ENCODE measurements at places on chromosomes 16 and 17.

- DNase-seq, result no peak
Observed at GRCh38 chr16:86995456-86995855, 321.7 kb downstream of the C16orf95 start.

DNA sequence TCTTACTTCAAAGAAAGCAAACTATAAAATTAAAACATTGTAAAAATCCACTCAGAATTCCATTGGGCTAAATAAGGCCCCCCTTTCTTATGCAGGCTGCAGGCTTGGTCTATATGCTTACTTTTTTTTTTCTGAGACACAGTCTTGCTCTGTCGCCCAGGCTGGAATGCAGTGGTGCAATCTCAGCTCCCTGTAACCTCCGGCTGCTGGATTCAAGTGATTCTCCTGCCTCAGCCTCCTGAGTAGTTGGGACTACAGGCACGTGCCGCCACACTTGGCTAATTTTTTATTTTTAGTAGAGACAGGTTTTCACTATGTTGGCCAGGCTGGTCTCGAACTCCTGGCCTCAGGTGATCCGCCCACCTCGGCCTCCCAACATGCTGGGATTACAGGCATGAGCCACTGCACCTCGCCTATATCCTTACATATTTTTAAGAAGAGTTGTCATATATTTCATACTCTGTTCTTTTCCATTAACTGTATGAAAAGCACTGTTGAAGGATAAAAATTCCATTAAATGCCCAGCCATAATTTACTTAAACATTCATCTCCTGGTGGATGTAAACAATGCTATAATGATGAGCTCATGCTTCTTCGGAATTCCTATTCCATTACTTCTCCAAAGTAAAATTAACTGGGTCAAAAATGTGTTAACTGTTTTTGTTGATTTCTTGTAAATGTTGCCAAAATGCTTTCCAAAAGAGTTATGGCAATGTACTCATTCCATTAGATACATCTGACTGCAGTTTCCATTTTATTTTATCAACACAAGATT lies 17.8 kb downstream of the SNN start:
- no peak for DNase-seq

DNA sequence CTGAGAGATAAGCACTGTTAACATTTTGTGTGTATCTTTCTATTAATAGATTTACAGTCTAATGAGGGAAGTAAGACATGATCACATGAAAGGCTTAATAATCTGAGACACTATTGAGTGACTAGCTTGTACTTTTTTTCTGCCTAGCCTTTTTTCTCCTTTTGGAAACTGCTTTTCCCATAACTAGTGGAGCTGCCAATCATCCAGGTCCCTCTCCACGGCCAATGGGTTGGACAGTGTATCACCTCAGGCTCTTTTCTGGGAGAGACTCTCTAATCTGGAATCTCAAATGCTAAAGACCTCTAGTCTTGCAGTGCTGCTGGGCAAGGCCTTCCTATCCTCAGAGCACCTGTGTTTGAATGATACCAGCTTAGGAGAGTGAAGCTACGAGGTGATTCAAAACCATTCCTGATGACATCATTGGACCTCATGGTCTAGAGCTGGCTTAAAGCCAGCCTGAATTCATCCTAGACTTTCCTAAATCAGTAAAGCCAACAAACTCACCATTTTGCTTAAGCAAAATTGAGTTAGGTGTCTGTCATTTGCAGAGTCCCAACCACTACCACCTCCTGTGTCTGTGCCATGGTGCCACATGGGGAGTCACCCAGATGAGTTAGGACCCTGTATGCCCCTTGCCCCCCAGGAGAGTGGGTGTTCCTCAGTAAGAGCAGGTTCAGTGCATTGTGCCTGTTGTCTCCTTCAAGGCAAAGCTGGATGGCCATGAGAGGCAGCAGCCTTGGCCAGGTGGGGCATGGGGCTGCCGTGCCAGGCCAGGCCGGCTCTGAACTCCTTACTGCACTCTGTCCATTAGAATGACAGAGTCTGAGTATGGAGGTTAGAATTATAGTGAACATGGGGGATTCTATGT lies 62.9 kb downstream of the SPECC1 start:
- no peak for DNase-seq

DNA sequence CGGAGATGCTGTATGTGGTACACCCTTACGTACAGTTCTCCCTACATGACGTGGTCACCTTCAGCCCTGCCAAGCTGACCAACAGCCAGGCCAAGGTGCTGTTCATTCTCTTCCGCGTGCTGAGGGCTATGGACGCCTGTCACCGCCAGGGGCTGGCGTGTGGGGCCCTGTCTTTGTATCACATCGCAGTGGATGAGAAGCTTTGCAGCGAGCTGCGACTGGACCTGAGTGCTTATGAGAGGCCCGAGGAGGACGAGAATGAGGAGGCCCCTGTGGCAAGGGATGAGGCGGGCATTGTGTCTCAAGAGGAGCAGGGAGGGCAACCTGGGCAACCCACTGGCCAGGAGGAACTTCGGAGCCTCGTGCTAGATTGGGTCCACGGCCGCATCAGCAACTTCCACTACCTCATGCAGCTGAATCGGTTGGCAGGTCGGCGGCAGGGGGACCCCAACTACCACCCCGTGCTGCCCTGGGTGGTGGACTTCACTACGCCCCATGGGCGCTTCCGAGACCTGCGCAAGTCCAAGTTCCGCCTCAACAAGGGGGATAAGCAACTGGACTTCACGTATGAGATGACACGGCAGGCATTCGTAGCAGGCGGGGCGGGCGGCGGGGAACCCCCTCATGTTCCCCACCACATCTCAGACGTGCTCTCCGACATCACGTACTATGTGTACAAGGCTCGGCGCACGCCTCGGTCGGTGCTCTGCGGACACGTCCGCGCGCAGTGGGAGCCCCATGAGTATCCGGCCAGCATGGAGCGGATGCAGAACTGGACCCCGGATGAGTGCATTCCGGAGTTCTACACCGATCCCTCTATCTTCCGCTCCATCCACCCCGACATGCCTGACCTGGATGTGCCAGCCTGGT lies 1.4 kb downstream of the WDR81 start:
- no peak for DNase-seq

- peak; percentile 37 for DNase-seq
Observed at GRCh38 chr17:40447148-40447644, 3.9 kb downstream of the IGFBP4 start.

DNA sequence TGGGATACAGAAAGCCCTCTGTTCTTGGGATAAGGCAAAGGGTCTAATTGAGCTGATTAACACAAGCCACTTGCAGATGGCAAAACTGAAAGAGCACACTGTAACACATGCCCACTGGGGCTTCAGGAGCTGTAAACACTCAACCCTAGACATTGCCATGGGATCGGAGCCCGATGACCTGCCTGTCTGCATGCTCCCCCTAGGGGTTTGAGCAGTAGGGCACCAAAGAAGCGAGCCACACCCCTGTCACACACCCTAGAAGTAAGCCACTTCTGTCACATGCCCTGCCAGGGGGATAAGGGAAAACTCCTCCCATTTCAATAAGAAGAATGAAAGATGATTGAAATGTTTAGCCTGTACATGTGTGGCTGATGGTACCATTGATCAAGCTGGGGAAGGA lies 81.3 kb upstream of the IRX6 start:
- no peak for DNase-seq

- DNase-seq, result no peak
Observed at GRCh38 chr17:72087876-72088275, 32.9 kb upstream of the SOX9 start.

- DNase-seq, result no peak
Observed at GRCh38 chr17:5635949-5636348, 51.6 kb upstream of the NLRP1 start.

DNA sequence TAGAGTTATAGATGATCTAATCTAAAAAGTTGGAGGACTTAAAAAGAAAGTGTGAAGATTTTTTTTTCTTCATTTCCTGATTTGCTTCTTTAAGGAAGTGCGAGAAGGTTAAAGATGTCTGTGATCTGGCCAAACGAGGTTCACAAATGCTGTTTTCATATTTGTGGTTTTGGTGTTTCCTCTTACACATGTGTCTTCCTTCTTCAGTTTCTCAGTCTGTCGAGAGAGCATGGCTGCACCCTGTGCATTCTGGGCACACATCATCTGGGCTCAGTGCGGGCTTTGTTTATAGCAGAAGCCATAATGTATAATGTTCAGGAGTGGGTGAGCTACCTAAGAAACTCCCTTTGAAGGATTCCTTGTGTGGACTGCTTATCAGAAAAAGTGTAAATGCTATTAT lies 260.4 kb upstream of the TBX2 start:
- peak; percentile 28 for DNase-seq

GRCh38 chr16:28117168-28117565 lies 53.7 kb upstream of the GSG1L start:
- no peak for DNase-seq

- DNase-seq, result no peak
Observed at GRCh38 chr17:17352836-17353624, 49.9 kb downstream of the NT5M start.
